CD4-positive, alpha-beta T cell treated with Interferon alpha-2 for 1 hour (primary cell): ENCODE measurements at places on chromosomes 6 and 20.

GRCh38 chr6:158596861-158597260, 37.0 kb downstream of the TMEM181 start:
- DNase-seq = no peak

- DNase-seq = no peak
Measured at GRCh38 chr6:45377043-45377553, 636 bp downstream of the SUPT3H start.

DNA sequence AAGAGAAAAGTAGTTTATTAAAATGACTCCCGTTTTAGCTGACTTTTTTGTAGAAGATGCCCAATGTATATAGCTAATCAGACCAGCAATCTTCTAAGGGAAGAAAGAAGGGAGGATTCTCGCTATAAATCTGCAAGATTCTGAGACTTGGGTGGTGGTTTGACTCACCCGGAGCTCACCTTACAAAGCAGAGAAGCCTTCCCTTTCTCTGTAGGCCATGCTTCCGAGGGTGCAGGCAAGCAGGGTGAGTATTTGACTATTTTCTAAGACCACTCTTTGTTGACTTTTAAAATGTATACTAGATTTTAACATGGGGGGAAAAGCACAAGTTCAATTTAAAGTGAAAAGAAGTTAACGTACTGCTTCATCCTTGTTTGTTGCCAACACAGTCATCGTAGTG, 2.7 kb downstream of the OLIG3 start:
- no peak for DNase-seq

DNA sequence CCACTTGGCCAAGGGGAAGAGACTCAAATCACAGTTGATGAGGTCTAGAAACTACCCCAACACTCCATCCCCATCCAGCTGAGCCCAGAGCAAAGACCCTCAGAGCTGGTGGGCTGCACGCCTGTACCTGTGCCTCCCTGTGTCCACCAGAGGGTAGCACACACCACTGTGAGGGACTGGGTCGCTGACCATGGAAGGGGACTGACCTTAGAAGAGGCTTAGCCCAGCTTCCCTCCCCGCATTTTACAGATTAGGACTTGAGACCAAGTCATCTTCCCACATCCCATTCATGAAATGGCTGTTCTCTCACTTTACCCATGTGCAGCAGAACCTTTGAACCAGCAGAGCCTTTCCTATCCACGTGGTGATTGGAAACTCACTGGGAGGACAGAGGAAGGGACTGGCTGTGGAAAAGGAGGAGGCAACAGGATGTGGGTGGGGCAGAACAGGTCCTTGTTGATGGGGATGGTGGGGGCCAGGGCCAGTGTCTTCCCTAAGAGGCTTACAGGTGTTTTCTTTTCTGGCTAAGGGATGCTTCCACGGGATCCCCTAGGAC, 44.3 kb downstream of the CPXM1 start:
- no peak for DNase-seq

DNA sequence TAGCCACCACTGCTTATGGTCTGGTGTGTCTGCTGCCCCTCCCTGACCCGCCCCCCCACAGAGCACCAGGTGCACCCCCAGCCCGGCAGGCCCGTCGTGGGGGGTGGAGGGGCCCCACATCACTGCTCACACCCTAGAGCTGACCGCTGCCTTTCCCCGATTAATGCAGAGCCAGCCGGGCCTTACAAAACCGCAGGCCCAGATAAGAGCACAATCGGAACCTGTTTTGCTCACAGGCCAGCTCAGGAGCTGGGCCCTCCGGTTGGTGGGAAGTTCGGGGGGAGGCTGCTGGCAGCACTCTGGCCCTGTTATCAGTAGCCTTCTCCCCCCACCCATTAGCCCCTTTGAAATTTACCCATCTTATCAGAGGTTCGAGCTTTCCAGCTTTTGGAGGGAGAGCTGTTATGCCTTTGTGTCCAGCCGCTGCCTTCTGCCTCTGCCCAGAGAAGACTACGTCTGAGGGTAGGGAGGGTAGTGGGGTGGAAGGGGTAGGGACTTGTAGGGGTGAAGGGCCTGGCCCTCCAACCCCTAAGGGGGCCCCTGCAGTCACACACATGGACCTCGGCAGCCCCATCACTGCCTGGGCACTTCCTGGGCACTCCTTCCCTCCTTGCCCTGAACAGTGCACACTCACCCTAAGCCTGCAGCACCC, 6.9 kb upstream of the SPDEF start:
- DNase-seq = no peak

GRCh38 chr6:127582777-127583462, 5.9 kb downstream of the C6orf58 start:
- DNase-seq = no peak

GRCh38 chr6:97074785-97075184, 150.3 kb downstream of the KLHL32 start:
- DNase-seq = no peak

- DNase-seq = no peak
Measured at GRCh38 chr6:149392093-149392492, 8.0 kb upstream of the SUMO4 start.

- DNase-seq = no peak
Measured at GRCh38 chr20:3248167-3248992, 9.4 kb upstream of the SLC4A11 start.

GRCh38 chr20:41748756-41749582, 130.8 kb upstream of the CHD6 start:
- DNase-seq = no peak

DNA sequence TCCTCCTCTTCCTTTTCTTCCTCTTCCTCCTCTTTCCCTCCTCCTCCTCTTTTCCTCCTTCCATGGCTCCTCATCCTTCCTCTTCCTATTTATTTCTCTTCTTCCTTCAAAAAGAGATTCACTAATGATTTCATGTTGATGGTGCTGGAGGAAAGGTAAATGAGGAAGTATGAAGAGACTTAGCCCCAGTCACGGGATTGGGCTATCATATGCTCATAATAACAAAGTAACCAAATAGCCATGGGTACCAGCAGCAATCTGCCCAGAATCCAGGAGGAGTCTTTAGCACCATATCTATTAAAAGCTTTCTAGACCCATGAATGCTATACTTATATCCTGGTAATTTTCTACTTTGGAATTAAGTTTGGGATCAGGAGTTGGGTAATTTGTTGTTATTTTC, 910.9 kb upstream of the MAP3K7 start:
- no peak for DNase-seq

- DNase-seq = no peak
Measured at GRCh38 chr6:123480986-123481385, 155.8 kb downstream of the TRDN start.
